ENCODE measurements at places on chromosomes 7 and 10.

- no peak for DNase-seq
These were observed 110.4 kb downstream of the SFMBT2 start for GRCh38 chr10:7300384-7300971.

GRCh38 chr10:75240329-75241076, 4.7 kb upstream of the COMTD1 start:
- no peak for DNase-seq

- DNase-seq, result no peak
These were observed 587.2 kb downstream of the SORCS1 start for GRCh38 chr10:106577266-106577665.

GRCh38 chr7:121266307-121266894, 62.4 kb upstream of the WNT16 start:
- no peak for DNase-seq

- DNase-seq, result peak; percentile 91
These were observed 180.3 kb upstream of the GRB10 start for GRCh38 chr7:50962962-50963374.

GRCh38 chr10:66811211-66811610, 114.6 kb upstream of the LRRTM3 start:
- no peak for DNase-seq
